ENCODE measurements at places on chromosomes 2 and 18.

DNA sequence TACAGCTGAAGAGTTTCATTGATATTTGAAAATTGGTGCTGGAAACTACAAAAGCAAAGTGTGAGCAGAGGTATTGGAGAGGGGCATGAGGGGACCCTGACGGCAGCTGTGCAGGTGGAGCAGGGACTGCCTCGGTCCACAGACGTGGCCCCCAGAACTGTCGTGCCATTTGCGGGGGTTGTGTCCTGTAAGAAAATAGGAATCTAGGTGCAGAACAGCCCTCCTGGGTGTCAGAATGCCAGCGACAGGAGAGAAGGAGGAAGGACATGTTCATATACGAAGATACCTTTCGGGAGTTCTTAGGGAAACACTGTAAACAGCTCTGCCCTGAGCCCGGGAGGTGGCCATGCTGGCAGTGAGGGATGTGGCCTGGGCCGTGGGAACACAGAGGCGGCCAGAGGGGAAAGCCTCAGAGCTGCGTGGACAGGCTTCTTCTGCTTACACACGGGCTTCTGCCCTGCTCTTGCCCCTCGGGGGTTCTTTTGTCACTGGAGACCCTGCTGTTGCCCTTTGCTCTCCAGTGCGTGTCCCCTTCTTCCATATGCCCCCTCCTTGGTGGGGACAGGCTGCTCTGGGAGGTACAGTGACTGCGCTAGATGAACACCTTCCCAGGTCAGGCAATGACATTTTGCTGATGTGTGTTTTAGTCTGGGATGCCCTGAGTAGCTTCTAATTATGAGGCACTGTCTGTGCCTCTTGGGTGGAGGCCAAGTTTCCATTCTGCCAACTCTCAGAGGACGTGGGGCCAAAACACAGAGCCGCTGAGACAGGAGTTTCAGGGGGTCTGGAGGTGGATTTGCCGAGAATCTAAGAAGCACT lies 81.9 kb upstream of the TXNDC2 start:
- DNase-seq, result peak; percentile 39

DNA sequence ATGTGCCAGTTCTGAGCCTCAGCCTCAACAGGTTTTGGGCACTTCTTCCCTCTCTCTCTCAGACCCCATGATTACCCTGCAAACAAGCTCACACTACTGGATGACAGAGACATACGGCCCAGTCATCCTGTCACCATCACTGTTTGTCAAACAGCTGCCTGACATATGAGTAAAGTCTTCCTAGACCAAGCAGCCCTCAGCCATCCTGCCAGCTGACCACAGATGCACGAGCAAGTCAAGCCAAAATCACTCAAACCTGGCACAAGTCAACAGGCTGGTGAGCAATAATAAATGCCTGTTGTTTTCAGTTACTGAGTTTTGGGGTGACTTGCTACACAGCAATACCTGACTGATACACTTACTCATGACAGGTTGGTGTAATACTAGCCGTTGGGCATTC lies 75.5 kb upstream of the KLF7 start:
- DNase-seq, result peak; percentile 48

- DNase-seq, result no peak
These were observed 114.7 kb downstream of the FAM117B start for GRCh38 chr2:202749477-202749876.

DNA sequence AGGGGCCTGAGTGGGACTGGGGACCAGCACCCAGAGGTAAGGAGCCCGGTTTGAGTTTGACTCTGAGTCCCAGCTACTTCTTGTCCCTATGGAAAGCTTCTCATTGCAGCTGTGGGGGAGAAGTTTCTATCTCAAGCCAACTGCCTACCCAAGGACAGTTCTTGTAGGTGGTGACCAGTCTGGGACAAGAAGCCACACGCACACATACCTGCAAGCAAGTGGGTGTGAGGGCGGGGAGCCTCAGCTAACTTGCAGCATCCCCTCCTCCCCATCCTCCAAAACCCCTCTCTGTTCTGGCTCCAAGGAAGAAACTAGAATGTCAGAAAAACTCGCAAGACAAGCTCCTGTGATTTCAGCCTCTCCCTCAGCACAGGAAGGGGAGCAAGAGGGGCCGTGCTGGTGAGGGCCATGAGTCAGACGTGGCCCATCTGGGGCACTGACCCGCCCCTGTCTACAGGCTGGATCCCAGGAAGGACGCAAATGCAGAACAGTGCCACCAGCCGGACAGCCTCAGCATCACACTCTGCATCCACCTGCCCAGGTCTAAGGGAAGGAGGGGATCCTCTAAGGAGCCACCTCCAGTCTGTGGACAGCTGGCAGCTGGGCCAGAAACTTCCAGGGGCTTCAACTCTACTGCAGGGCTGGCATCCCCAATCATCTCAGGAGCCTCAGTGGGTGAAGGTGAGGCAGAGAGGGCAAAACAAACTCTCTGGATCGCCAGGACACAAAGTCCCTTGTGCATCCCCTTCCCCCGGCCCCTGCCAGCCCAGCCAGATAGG lies 103.4 kb downstream of the TNS1 start:
- peak; percentile 89 for DNase-seq

DNA sequence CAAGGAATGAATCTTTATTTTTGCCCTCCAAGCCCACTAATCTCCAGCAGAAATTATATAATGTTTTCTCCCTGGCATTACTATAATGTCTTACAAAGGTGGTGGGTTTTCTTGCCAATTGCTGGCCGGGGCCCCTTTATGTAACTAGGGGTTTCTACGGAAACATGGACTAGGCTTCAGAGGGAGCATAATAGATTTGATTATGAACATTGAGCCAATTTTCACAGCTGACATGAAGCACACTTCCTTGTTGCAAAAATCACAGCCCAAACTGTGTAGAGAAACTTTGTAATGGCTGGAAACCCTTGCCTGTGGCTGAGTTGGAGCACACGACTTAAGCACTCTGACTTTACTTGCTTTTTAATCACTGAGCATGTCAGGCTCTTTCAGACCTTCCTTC lies 3.8 kb upstream of the CYRIA start:
- DNase-seq, result no peak

- DNase-seq, result no peak
These were observed 136.1 kb upstream of the NRP2 start for GRCh38 chr2:205545971-205546816.

DNA sequence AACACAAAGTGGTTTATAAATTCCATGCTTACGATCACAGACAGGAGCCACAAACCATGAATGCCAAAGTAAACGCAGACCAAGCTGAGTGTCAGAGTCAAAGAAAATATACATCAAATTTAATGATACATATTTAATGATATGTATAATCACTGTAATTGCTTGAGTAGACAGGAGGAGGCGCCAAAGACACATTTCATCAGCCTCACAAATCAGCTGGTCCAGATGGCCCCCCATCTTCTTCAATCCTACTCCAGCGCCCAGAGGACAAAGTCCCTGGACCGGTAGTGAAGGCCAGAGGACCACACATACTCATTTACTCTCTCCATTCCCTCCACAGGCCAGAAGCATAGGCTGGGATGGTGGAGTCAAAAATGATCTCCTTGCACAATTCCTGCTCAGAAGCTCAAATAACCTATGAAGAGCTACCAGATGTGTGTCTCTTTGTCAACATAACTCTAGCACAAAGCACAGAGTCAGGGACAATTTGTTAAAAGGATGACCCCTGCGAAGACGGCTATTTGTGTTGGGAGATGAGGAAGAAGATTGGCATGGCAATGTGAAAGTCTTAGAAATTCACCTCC lies 149.3 kb upstream of the PGAP1 start:
- no peak for DNase-seq

- peak; percentile 90 for DNase-seq
These were observed 11.2 kb downstream of the NABP1 start for GRCh38 chr2:191688934-191689695.

GRCh38 chr2:225462945-225463344 lies 63.4 kb downstream of the NYAP2 start:
- DNase-seq, result no peak

- no peak for DNase-seq
These were observed 5.3 kb upstream of the REG1A start for GRCh38 chr2:79114797-79115494.

DNA sequence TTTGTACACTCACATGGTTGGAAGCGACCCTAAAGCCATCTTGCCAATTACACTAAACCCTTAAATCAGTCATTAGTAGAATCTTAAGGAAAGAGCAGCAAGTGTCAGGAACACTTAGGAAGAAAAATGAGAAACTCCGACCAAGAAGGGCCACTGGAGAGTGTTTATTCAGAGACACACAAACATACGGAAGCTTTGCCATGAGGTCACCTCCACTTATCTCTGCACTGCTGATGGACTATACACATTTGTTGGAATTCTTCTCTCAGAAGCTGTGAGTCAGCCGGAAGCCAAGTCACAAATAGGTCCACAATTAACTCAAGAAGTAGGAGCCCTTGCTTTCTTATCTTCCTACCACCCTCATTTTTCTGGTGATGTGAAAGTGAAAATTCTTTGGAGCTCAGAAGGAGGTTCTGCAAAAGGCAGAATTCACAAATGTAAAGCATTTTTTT lies 21.6 kb downstream of the BMP10 start:
- DNase-seq, result peak; percentile 16

DNA sequence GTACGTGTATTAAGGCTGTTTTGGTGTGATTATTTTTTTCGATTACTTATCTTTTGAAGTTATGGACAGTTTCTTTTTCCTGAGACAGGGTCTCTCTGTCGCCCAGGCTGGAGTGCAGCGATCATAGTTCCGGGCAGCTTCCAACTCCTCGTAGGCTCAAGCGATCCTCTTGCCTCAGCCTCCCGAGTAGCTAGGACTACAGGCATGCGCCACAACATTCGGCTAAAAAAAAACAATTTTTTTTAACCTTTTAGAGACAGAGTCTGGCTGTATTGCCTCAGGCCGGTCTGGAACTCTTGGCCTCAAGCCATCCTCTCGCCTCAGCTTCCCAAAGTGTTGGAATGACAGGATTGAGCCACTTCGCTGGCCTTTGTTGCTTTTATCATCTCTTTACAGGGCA lies 945 bp downstream of the HAT1 start:
- peak; percentile 58 for DNase-seq

DNA sequence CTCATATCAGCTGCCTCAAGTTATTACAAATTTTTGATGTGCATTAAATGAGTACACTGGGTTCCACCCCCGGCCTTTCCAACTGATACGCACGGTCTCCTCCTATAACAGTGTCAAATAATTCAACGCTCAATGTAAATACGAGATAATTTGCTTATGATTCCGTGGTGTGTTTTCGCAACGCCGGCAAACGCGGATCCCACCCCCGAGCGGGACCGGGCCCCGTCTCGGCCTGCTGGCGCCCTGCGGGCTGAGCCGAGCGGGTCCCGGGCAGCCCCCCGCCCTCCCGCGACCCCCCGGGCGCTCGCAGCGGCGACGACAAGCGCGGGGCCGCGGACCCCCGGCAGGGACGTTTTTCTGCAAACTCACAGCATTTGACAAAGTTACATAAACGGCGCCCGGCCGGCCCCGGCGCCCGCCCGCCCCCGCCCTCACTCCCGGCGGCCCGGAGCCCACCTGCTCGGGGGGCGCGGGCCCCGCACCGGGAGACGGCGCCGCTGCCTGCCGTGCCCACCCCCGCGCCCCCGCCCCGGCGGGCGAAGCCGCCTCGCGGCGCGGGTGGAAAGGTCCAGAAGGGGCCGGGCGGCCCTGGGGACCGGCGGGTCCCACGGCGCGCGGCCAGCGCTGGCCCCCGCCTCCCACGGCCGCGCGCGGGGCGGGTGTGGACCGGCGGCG lies 762 bp downstream of the HDAC4 start:
- DNase-seq, result peak; percentile 68

- peak; percentile 60 for DNase-seq
These were observed 20.8 kb upstream of the MGAT5 start for GRCh38 chr2:134232868-134233727.

GRCh38 chr18:62554061-62554815 lies 31.4 kb downstream of the ZCCHC2 start:
- DNase-seq, result no peak

- DNase-seq, result peak; percentile 45
These were observed 13.1 kb downstream of the HS6ST1 start for GRCh38 chr2:128305555-128306080.

GRCh38 chr2:181594322-181594721 lies 62.6 kb downstream of the CERKL start:
- DNase-seq, result no peak

DNA sequence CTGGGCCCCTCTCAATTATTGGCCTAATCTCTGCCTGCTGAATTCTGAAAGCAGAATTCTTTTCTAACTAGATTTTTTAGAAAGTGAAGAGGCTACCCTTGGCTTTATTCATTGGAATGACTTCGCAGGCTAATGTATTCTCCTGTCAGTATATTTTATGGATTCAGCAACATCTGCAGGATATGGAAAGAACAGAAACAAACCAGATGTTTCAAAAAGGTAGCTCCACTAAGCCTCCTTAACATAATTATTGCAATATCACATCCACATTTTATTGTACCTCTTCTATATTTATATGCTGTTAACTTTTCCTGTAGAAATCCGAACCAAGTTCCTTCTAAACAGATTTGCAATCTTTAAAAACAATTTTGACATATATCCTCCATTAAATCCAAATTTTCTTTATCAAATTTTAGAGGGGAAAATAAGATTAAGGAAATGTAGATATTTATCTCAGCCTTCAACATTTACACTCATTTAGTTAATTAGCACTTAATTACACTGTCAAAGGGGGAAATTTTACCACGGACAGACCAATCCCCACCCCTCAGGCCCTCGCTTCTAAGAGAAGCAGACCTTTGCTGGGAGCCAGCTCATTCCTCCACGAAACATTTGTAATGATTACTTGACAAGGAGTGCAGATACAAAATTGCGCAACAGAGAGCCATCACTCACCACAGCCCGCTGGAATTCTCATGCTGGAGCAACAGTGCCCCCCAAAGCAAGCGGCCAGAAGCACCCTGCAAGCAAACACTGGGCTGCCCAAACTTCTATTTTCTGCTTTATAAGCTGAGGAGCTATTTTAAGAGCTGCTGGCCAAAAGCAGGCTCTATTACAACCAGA lies 253.4 kb downstream of the ETAA1 start:
- DNase-seq, result peak; percentile 97

- DNase-seq, result no peak
These were observed 382.3 kb downstream of the FIGN start for GRCh38 chr2:163353551-163353950.

DNA sequence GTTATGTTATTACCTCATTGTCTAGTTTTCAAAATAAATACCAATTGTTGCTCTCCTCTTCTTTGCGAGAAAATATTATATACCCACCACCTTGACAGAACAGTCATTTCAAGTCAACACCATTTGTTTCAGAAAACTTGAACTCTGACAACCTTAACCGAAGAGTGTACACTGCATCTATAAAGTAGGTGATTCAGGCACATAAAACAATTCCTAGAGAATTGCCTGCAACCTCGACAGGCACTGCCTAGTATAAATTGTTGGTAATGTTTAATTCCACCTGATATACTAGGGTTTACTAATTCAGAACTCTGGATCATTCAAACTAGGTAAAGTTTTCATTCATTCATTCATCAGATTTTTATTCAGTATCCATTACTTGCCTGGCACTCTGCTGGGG lies 121.8 kb downstream of the AKAIN1 start:
- no peak for DNase-seq

GRCh38 chr2:18268400-18268799 lies 292.1 kb downstream of the RDH14 start:
- DNase-seq, result peak; percentile 17

Measured in fibroblast of lung (primary cell).